ENCODE measurements at places on chromosomes 11 and 22. TPM values are rescaled to one million over a fixed set of nuclear protein-coding genes. Genes with fewer than 3 reads are reported as not detected.

DNA sequence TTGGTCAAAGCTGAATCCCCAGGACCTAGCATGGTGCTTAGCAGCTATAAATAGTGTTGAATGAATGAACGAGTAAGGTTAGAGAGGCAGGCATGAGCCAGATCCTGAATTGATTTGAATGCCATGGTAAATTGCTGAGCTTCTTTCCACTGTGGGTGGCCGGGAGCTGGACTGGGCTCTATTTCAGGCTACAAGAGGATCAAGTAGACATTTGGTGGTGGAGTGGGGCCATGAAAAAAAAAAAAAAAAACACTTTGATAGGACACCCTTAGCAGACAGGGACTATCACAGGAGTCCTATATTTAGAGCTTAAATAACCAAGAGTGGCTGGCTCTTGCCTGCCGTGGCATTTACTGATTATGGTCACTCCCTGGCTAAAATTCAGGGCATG lies 77.6 kb downstream of the MIAT start:
- no peaks in the 10 kb centered on the region for H3K27me3 ChIP-seq
- H3K27ac ChIP-seq: no peak overlapping the region
- H3K4me3 ChIP-seq: no peak overlapping the region
- peaks cover 6% of the 10 kb centered on the region for H3K36me3 ChIP-seq
- no peak for DNase-seq

HBG1 gene
- not detected for total RNA-seq

CLCF1 gene
- total RNA-seq: 4.2 TPM

DNA sequence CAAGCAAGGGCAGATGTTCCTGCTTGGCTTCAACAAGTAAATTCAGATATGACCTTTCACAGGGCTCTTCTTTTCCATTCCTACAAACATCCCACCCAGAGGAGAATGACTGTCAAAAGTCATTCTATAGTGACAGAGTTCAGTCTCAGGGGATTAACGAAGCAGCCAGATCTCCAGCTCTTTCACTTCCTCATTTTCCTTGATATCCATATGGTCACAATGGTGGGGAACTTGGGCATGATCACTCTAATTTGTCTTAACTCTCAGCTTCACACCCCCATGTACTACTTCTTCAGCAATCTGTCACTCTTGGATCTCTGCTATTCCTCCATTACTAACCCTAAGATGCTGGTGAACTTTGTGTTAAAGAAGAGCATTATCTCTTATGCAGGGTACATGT lies 15.0 kb upstream of the OR8B8 start:
- H3K27me3 ChIP-seq: peaks cover under 1% of the 10 kb centered on the region
- H3K4me1 ChIP-seq: no peaks in the 10 kb centered on the region
- H3K27ac ChIP-seq: no peak overlapping the region
- H3K36me3 ChIP-seq: no peaks in the 10 kb centered on the region

NOX4 gene
- total RNA-seq: 0.30 TPM

All from suprapubic skin (tissue), 4 donors.